NCI-H524 (cell line): ENCODE measurements at places on chromosomes 2 and 18.
A peak's percentile ranks its signal among the peaks of the same experiment; 100 is the strongest.

DNA sequence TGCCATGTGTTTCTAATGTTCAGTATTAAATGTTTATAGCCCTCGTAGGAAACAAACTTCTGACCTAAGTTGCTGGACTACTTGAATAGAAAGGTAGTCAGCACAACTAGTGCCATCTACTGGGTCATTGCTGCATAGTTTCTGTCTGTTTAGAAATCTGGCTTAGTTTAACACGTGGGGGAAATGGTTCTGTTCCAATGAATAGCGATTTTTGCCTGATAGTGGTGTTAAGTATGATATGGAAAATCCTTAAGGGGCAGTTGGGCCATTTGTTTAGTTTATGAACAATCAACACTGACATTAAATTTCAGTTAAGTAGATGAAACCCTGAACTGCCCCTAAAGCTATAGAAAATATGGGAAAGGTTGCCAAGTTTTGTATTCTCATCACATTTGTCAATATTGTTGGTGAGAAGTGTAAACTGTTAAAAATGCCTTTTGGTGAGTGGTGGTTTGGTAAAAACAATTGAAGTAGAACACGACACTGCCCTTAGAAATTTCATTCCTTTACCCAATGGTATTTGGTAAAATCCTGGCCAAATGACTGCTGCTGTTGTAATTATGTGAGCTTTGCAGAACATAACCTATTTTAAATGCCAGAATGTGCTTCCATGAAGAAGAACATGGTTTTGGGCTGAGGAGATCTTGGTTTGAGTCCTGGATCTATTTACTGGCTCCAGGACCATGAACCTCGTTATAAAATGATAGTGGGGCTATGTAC is 13.2 kb downstream of the NABP1 start:
- DNase-seq: peak; percentile 62

- DNase-seq: no peak
Observed at GRCh38 chr2:70388128-70388527, 86.3 kb upstream of the FAM136A start.

- no peak for DNase-seq
Observed at GRCh38 chr2:219000569-219000960, 7.3 kb upstream of the CRYBA2 start.

GRCh38 chr2:111678651-111679050 is 205.3 kb downstream of the ANAPC1 start:
- no peak for DNase-seq

DNA sequence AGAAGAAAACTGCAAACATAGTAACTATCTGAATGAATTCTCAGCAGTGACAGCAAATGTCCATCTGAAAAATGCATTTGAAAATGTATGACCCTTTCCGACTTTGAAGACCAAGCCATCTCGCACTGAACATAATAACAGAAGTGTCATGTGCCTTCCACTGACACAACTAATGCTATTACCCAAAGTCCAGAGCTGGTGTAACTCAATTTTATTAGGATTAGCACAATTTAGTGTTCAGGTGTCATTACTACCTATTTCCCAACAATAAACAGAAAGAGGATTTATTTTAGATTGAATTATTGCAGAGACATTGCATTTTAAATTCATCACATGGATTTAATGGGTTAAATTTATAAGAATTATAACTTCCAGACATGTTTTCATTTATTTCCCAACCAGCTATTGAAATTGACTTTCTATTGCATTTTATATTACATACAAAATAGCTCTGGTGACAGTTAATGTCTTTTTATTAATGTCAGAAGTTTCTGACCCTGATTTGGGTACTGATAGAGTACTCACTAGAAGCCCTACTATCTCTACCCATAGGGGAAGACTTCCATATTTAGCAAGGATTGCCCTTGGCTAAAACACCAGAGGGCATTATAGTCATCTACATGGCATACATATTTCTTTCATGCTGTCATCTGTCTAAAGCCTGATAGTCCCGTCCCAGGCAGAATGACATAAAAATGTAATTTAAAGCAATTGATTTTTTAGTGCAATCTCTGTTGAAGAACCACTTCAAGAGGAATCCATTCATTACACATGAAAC is 7.0 kb upstream of the STK39 start:
- no peak for DNase-seq

- DNase-seq: no peak
Observed at GRCh38 chr2:28282861-28283646, 109.6 kb upstream of the FOSL2 start.

DNA sequence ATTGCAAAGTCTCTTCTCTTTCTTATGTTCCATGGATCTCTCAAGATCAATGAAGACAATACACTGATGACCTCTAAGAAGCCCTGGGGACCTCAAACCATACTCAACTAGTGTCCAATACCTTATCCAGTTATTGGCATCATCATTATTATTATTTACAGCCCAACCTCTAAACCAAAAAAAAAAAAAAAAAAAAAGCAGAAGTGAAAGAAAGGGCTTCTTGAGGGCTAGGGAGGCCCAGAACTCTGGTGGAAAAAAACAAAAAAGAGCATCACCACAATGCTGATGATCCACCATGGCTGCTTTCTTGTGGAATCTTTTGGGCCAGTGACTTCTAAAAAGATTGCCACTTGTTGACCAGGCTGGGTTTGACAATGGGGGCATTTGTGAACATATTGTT is 324.9 kb downstream of the LPIN1 start:
- no peak for DNase-seq

DNA sequence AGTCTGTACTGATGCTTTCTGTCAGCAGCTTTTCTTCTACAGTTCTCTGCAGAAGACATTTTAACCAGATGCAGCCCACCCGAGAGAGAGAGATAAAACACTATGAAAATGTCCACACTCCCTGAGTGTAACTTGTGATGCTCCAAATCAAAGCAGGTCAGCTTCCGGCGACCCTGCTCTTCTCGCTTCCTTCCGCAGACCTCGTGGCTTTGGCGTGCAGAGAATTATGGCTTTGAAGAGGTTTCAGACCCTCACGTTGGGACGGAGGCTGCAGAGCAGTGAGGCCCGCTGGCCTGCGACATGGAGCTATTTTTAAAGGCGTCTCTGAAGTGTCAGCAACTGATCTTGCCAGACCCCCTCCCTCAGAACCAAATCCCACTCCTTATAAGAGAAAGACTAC is 41.8 kb downstream of the TMEM163 start:
- no peak for DNase-seq

DNA sequence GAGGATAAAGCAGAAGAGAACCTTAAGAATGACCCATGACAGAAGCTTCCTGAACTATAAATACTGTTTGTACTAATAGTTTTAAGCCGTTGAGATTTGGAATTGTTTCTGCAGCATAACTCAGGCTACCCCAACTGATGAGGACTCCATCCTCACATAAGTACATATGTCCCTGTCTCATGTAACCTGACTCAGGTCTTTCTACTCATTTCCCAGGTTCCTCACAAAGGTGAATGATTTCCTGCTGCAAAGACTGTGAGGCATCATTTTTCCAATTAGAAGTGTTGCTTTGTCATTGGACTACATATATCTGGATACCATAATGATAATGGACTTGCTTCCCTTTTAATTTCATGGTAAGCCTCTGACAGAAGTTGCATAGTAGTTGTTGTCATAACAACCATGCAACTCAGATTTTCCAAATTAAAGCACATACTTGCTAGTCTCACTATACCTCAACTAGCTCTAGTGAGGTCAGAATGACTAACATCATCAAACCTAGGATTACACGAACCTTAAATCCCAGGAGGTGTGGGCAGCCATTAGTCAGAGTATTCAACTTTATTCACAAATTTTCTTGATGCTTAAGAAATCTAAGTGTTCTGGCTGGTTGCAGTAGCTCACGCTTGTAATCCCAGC is 38.0 kb upstream of the NEDD4L start:
- no peak for DNase-seq

DNA sequence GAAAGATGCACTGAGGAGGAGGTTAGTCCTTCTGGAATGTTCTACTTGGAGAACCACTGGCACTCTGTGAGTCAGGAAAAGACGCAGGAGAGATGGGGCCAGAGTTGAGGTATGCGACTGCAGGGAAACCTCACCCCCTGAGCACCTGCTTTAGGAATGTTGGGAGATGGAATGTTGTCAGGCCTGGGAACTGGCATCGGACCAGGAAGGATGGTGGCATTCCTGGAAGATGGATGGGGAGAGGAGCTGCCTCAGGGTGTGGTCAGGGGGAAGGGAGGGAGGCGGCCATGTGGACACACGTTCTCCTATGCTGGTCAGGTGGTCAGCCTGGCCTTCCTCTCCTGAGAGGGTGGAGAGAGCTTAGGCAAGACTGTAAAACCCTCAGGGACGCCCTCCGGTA is 146.3 kb downstream of the CELF4 start:
- DNase-seq: no peak

DNA sequence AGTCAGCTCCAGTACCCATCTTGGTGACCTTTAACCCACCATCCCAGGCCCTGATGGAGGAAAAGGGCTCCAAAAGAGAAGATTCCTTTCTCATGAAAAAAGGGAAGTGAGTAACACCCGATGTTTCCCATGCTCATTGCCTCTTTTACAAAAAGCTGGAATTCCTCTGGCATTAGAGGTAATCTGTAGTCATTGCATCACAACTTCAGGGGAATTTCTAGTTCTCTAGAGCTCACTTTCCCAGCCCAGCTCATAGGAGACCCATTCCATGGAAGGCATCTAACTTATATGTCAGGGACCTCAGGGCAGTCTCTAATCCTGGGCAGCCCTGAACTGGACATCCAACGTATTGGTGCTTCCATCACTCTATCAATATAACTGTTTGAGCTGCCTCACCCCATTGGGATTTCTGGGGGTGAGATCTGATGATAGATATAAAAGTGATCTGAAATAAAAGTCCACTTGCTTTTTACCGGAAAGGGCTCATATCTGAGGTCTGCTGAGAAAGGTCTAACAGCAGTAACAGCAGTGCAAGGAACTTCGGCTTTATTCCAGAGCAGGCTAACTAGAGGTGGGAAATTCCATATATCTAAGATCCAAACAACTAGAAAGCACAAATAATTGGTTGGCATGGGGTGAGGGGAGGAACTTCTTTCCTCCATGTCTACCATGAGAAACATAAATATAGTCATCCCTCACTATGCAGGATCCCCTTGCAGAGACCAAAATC is 106.1 kb downstream of the ETAA1 start:
- no peak for DNase-seq

DNA sequence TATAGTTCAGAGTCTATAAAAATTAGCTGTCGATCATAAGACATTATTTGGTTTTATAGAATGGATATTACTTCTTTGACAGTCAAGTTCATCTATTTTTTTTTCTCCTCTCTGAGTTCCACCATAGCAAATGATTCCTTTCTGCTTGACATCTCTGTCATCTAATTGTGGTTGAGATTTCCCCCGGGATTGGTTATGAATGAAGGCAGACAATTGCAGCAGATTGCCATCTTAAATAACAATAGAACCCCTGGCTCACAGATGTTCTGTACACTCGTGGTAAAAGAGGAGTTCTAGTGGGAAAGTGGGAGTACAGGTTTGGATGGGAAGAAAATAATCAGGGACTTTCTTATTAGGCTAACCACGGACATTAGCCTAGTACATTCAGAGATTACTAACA is 292.1 kb upstream of the NRXN1 start:
- peak; percentile 35 for DNase-seq

DNA sequence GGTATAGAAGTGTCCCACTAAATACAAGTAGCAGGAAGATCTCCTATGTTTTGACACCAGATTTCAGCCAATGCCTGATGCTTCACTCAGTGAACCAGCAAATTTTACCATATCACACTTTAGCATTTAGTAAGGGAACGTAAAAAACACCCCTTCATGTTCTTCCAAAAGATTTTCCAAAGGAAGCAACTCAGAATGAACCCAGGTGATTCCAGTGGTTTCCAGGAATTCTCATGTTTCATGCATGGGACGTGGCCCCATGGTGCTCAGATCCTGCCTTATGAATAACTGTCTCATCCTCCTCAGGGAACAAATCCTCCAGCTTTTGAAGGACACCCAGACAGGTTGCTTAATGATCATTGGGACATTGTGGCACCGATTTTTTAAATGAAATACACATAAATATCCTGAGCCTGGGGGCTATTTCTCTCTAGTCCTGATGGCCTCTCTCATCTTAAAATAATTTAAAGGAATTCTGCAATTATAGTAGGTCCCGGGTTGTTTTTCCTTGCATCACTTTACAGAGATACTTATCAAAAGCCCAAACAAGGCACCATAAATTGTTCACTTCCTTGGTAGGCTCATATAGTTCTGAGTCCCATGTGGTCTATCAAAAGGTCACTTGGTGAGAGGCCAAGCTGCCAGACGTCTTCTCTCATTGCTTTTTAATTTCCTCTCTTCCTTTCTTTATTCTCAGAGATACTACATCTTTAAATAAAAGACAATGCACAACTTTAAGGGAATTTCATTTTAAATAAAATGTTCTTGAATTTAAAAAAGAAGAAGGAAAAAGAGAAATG is 261.0 kb downstream of the ZNF516 start:
- DNase-seq: no peak

- DNase-seq: no peak
Observed at GRCh38 chr2:41116106-41116797, 664.4 kb upstream of the SLC8A1 start.

GRCh38 chr2:65955259-65955658 is 479.7 kb upstream of the MEIS1 start:
- DNase-seq: no peak

- no peak for DNase-seq
Observed at GRCh38 chr2:128487650-128488387, 169.2 kb upstream of the HS6ST1 start.

GRCh38 chr18:47334966-47335365 is 83.5 kb upstream of the SKOR2 start:
- no peak for DNase-seq

GRCh38 chr2:66566726-66567399 is 131.9 kb downstream of the MEIS1 start:
- no peak for DNase-seq
